HCT116 (cell line): ENCODE measurements at places on chromosomes 12 and 14.

- H3K27ac ChIP-seq: no peak overlapping the region
- no peaks in the 10 kb centered on the region for H3K27me3 ChIP-seq
- DNase-seq: no peak
- H3K4me3 ChIP-seq: no peak overlapping the region
Measured at GRCh38 chr14:93059917-93060545, 55.7 kb downstream of the ITPK1 start.

DNA sequence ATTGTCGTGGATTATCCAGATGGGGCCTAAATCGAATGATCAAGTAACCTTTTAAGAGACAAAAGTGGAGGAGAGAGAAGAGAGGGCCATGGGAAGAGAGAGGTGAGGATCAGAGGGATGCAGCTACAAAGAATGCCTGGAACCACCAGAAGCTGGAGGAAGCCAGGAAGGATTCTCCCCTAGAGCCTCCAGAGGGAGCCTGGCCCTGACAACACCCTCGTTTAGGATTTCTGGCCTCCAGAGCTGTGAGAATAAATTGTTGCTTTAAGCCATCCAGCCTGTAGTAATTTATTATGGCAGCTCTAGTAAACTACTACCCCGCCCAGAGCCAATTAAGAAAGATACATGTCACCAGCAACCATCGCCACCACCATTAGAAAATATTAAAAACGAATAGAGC lies 46.2 kb upstream of the GSC start:
- H3K27ac ChIP-seq: no peak overlapping the region

DNA sequence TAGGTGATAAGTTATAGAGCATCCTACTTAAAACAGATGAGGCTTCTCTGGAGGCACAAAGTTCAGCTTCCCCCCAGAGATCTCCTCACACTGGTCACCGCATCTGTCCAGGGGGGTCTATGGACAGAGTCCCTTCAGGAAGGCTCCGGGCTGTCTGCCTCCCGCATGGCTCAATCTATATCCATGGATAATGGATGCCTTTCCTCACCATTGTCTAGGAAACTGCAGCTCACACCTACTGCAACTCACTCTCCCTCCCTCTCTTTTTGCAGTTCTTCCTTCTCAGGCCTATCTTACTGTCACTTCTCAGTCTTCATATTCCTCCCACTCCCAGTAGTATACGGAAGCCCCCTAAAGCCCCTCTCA lies 100.6 kb upstream of the BCL2L14 start:
- no peak overlapping the region for H3K27ac ChIP-seq
- H3K27me3 ChIP-seq: peaks cover 12% of the 10 kb centered on the region; the same call in 1 of the 2 replicates
- H3K4me1 ChIP-seq: no peaks in the 10 kb centered on the region
- H3K36me3 ChIP-seq: no peaks in the 10 kb centered on the region

DNA sequence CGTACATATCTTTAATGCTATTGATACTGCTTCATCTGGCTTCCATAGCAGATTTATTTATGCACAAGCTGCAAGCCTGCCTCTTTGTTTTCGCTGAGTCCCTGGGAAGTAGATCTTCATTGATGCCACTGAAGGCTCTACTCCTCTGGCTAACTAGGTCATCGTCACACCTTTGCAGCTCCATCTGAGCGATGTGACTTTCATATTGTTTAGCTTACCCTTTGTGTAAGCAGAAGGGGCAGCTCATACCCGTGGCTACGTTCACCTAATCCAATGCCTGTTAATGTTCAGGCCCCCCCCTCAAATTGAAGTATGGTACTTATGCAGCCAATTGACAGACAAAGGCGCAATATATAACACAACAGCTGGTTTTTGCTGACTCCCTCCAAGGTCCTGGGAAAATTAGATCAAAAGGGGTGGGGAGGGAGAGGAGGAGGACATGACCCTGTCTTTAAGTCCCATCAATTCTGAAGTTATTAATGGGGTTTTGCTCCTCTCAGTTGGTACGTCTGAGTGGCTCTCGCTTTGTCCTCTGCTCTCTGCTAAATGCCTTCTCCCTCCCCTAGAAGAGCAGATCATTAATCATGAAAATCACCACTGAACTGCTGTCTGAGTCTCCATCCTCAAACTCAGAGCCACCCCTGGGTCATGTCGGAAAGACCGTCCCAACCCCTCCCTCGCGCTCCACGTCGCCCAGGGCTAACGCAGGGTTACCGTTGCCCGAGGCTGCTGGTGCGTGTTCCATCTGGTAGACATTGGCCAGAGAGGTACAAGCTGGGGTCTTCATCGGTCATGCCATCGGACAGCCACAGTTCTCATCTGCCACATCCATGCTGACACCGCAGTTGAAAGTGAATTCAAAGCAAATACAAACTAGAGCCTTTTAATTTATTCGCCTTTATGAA lies 128.8 kb downstream of the ADGRD1 start:
- H3K27me3 ChIP-seq: peaks cover 8% of the 10 kb centered on the region; the same call in 1 of the 2 replicates
- no peak overlapping the region for H3K27ac ChIP-seq
- DNase-seq: no peak

- DNase-seq: no peak
- H3K27ac ChIP-seq: no peak overlapping the region
- H3K4me1 ChIP-seq: no peaks in the 10 kb centered on the region
- no peaks in the 10 kb centered on the region for H3K36me3 ChIP-seq
- no peak overlapping the region for H3K4me3 ChIP-seq
Measured at GRCh38 chr12:32507942-32508320, 108.6 kb downstream of the FGD4 start.

DNA sequence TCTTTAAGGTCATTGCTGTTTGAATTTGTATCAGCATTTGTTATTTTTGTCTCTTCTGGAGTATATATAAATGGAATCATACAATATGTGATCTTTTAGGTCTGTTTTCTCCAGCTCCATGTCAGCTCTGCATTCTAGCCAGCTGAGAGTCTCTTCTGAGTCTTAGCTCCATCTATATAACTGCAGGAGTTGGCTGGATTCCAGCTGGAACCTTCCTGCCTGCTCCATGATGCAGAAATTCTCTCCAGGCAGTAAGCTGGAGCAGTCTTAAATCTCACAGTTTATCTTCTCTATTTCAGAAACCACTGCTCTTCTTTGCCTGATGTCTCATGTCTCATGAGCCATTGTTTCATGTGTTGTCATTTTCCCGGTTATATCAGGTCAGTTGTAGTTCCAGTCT lies 827.6 kb downstream of the NRXN3 start:
- H3K4me3 ChIP-seq: no peak overlapping the region
- no peak overlapping the region for H3K27ac ChIP-seq
- no peaks in the 10 kb centered on the region for H3K27me3 ChIP-seq
- no peaks in the 10 kb centered on the region for H3K36me3 ChIP-seq

DNA sequence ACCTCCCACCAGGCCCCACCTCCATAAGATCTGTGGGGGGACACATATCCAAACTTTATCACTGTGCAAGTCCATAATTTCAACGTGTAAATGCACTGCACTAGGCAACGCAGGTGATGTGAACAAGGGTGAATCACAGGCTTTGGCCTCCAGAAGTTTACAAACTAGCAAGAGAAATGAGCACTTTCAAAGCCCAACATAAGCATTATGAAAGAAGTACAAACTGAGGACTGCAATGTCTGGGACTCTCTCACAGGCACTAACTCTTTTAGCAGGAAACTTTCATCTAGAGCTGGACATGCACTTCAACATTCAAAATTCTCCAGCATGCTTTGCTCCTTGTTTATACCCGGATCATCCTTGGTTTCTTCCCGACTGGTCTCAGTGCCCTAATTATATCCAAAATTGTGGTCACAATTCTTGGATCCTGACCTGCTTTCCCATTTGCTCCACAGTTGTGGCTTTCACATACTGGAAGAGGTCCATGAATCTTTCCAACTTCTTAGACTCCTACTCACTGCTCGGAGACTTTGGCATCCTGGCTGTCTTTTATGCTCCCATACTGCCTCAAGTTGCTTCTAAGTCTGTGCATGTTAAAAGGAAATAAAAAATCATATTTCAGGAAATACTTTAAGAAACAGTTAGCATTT lies 44.9 kb upstream of the STRAP start:
- H3K27ac ChIP-seq: no peak overlapping the region
- no peaks in the 10 kb centered on the region for H3K27me3 ChIP-seq
- H3K4me1 ChIP-seq: 0 out of 2 replicates have a peak, but pooled peaks cover 3% of the 10 kb centered on the region
- no peak overlapping the region for H3K4me3 ChIP-seq

GRCh38 chr14:38225946-38226345 lies 18.2 kb downstream of the SSTR1 start:
- no peaks in the 10 kb centered on the region for H3K36me3 ChIP-seq
- no peak for DNase-seq
- H3K4me3 ChIP-seq: no peak overlapping the region
